Activated naive CD4-positive, alpha-beta T cell treated with anti-CD3 and anti-CD28 coated beads, Interleukin-2, amount 50 U/mL, for 16 hours (primary cell): ENCODE measurements at places on chromosomes 6 and 20.

DNA sequence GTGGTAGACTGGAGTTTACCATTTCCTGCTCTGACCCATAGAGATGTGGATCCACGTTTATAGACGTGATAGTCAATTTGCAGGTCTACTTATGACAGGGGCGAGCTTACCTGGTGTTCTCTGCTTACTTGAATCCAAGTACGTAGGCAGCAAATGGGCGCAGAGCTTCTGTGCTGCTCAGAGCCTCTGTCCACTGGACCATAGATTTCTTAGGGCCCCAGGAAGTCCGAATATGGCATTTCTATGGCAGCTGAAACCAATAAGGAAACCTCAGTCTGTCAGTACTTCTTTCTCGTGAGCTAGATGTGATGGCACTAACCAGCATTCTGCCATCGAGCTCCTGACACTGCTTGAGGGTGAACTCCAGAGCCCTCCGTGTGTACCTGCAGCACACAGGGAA, 19.5 kb upstream of the NPEPL1 start:
- DNase-seq, result no peak

- no peak for DNase-seq
These were observed 23.2 kb downstream of the MAS1 start for GRCh38 chr6:159913862-159914564.

DNA sequence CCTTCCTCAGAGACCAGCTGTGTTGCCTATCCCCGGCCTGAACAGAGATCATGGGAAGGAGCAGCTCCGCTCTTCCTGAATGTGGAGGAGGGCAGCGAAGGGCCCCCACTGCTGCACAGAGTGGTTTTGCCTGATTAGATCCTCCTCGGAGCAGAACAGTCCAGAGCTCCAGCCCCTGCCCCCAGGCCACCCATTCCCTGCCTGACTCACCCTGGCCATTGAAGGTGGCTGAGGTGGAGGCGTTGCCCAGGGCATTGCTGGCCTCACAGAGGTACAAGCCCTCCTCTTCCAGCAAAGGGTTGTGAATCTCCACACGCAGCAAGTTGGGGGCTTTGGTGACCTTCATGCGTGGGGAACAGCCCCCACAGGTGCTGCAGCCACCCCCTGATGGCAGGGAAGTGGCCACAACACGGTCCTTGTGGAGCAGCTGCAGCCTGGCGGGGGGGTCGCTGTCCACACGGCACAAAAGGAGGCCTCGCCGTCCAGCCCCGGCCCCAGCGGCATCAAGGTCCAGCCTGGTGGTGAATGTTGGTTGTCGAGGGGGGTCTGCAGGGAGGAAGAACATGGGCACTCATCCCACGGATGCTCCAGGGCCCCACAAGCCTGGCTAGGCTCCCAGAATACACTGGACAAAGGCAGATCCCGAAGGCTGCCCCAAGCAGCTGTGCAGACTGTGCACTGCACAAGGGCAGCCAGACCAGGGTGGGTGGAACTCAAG, 14.7 kb downstream of the SIGLEC1 start:
- DNase-seq, result no peak

- no peak for DNase-seq
These were observed 8.9 kb downstream of the NT5E start for GRCh38 chr6:85458782-85459181.

DNA sequence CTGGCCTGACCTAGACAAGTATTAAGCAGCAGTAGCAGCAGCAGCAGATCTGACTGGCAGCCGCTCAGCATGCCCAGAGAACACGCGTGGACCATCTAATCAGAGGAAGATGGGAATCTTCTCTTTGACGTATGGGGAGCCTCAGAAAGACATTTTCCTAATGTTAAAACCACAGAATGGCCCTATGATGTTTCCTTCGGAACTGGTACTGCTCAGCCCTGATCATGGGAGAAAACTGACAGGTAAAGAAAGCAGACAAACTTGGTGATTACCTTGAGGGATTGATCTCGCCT, 6.2 kb downstream of the PSMA7 start:
- no peak for DNase-seq
